ENCODE measurements at places on chromosomes 6 and 20.

- no peak for DNase-seq
Observed at GRCh38 chr6:16760516-16761470, at the start of gene ATXN1. ATXN1 (minus strand) TSS chr6:16761460.

GRCh38 chr6:162621246-162621645 is 106.3 kb downstream of the PRKN start:
- DNase-seq = no peak

GRCh38 chr20:4050203-4050980 is 35.0 kb upstream of the RNF24 start:
- DNase-seq = no peak

DNA sequence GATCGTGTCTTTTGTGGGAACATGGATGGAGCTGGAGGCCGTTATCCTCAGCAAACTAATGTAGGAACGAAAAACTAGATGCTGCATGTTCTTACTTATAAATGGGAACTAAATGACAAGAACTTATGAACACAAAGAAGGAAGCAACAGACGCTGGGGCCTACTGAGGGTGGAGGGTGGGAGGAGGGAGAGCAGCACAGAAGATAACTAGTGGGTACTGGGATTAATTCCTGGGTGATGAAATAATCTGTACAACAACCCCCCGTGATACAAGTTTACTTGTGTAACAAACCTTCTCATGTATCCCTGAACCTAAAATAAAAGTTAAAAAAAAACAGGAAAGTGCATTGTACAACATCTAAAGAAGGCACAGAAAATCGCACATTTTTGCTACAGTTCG is 59.0 kb upstream of the TMEM170B start:
- DNase-seq = no peak

GRCh38 chr6:140773276-140773675 is 1359.4 kb upstream of the GJE1 start:
- DNase-seq = no peak

- no peak for DNase-seq
Observed at GRCh38 chr6:13561624-13562267, 12.7 kb upstream of the SIRT5 start.

GRCh38 chr6:26197933-26198721 is 110.9 kb downstream of the HFE start:
- DNase-seq = no peak

DNA sequence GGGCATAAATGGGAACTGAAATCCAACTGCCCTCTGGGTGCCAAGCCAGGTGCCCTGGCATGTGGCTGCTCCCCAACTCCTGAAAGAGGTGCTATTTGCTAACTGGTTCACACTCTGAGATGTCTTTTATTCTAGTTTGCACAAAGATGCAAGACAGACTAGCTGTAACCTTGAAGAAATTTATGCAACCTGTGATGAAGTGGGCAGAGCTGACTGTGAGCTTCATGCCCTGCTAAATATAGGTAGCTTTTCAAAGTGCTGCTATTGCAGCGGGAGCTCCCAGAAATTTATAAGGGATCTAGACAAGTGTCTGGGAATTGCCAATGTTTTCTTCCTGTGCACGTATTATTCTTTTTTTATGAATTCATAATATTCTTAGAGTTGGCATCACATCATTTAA is 517.5 kb downstream of the RNF144B start:
- DNase-seq = no peak

- no peak for DNase-seq
Observed at GRCh38 chr6:112606656-112607435, 259.7 kb downstream of the RFPL4B start.

DNA sequence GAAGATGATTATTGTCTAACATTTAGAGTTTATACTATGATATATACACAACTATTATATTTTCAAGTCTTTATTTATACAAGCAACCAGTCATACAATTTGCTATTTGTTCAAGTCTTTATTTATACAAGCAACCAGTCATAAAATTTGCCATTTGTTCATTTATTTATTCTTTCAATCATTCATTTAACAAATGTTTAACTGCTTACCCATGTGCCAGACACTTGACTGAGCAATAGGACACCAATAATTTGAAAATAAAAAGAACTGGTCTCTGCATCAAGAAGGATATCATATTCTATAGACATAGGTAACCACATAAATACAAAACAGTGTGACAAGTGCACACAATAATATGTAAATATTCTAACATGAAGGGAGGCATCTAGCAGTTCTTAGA is 20.3 kb downstream of the GRIK2 start:
- no peak for DNase-seq

DNA sequence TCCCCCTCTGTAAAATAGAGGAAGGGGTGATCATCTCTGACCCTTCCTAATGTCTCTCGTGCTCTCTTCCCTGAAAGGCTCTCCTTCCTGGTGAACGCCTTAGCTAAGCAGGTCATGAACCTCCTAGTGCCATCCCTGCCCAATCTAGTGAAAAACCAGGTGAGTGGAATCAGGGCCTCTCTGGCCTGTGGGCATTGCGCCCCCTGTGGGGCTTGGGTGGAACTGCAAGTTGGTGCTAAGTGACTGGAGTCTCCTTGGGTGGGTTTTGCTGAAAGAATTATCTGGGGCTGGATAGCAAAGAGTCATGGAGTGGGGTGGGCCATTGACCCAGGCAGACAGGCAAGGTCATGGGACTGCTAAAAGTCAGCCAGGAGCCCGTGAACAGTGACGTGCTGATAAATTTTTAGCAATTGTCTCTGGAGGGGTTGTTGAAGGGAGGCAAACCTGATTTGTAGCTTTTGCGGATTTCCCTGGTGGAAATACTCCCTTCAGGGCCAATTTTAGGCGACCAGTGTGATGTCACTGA is 8.9 kb downstream of the BPIFB1 start:
- DNase-seq = peak; percentile 44

DNA sequence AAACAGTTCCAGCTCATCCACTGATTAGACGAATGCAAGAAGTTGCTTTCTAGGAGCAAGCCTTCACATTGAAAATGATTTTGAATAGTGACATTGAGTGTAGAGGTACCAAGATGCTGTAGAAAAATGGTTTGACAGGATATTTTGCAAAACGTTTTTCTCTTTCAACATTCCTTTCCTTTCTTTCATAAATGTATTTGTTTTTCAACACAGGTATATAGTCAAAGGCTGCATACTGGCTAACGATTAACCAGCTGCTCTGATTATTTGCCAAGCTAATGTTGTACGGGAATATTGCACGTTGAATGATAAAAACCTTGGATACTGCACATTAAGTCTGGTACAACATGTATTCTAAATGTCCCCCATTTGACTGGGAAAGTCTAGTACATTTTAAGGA is 78.8 kb upstream of the TENT5A start:
- no peak for DNase-seq

DNA sequence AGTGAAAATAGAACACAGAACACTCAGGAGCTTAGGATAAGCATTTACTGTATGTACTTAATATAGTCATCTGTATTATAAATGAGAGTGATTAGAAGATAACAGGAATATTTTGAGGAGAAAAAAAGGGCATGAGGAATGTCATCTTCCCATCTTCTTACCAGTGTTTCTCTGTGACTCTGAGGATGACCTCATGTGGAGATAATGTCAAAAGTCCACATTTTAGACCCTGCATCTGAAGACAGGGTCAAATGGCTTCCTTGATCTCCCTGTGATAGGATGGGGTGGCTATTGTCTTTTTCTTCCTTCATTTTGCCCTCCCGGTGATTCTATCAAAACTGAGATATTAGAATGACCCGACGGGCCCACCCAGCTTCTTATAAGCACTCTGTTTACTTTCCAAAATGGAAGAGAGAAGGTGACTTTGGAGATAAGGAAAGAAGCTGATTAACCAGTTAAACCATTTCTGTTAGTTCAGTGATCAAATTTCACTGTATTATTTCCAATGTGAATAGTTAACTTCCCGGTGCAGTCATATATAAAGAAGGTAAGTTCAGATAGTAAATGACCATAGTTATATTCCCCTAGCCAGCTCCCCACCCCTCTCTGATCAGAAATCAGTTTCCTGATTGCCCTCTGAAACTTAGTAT is 115.7 kb upstream of the SALL4 start:
- DNase-seq = no peak

- no peak for DNase-seq
Observed at GRCh38 chr6:124132256-124132655, 328.6 kb downstream of the NKAIN2 start.

- no peak for DNase-seq
Observed at GRCh38 chr6:106885679-106886078, 88.8 kb downstream of the CD24 start.

DNA sequence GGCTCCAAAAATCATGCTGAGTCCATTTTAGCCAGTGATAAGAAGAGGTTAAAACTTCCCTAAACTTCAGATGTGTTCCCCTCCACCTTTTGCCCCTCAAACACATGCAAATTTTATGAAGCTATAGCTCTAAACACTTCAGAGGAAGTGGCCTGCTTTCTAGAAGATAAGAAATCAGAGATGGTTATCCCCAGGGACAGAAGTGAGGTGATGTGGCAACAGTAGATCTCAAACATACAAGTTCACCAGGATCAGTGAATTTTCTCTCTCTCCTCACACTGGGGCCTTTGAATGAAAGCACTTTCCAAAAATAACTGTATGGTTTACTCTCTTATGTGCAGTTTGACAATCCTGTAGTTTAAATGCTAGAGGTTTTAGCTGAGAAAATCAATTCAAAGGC is 332.0 kb downstream of the BTBD9 start:
- no peak for DNase-seq

- no peak for DNase-seq
Observed at GRCh38 chr6:98469141-98469540, 365.2 kb upstream of the POU3F2 start.

DNA sequence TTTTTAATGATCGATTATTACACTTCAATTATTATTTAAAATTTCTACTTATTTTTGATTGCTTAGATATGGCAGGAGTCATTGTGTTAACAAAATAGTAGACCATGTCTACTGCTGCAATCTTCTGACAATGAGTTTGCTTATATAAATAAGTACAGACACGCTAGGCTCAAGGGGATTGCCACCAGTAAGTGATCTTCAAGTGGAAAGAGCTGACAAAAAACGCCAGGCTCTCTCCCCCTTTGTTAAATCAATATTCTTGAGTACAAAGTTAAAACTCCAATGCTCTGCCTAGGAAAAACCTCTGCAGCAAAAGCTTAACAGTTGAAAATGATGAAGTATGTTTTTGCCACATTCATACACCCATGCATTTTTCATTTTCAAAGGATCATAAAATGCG is 738.1 kb downstream of the HDGFL1 start:
- DNase-seq = no peak

DNA sequence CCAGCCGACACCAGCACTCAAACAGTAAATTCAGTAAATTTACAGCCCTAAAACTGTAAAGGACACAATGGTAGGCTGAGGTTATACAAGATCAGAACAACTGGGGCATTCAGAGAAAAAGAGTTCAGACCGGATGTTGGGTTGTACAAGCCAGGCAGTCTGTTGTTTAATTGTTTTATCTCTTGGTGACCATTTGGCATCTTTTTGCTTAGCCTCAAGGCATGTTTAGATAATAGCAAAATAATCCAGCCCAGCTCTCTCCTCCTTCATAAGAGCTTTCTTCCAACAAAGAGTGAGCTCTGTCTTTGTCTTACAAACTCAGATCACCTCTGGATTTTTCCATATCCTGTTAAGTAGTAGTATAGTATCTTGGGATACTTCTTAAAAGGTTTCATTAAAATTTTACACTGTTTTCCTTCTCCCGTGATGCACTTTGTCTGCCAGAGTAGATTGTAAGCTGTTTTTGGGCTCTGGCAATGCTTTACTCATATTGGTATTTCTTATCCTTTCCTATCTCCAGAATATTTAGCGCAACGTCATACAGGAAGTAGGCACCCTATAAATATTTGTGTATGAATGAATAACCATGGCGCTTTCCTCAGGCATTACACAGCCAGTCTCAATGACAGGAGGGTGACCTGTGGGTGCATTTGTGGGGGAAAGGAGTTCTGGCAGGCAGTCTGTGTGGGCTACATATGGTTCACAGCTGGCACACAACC is 35.6 kb upstream of the TRAM2 start:
- DNase-seq = no peak

DNA sequence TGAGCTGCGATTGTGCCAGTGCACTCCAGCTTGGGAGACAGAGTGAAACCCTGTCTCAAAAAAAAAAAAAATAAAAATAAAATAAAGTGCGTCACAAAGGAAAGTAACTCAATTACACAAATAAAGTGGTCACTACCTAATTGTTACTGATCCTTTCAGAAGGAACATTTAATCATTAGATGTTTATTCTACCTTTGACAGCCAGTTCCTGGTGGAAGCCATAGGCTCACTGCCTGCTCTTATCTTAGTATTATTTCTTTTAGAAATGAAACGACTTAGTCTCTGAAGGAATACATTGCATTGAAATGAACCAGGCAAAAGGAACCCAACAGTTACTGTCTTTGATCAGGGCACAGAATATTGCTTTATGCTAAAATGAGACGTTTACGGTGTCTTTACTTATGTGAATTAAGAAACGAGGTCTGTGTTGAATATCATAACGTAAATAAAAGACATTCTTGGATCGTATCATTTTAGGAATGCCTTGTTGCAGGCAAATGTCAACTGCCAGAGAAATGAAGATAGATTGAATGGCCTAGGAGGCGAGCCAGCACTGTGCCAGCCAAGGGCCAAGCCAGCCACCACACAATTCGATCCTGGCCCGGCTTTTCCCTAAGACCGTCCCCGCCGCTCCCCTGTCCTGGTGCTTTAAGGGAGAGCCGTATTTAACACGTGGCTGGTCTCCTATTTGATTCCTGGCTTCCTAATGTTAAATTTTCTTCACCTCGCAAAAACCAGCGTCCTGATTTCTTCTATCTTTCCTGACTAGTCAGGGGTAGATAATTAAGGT is 136.7 kb upstream of the GMDS start:
- DNase-seq = no peak

GRCh38 chr6:2871102-2871501 is 29.4 kb upstream of the SERPINB1 start:
- no peak for DNase-seq

- no peak for DNase-seq
Observed at GRCh38 chr6:21478883-21479539, 114.5 kb upstream of the SOX4 start.

DNA sequence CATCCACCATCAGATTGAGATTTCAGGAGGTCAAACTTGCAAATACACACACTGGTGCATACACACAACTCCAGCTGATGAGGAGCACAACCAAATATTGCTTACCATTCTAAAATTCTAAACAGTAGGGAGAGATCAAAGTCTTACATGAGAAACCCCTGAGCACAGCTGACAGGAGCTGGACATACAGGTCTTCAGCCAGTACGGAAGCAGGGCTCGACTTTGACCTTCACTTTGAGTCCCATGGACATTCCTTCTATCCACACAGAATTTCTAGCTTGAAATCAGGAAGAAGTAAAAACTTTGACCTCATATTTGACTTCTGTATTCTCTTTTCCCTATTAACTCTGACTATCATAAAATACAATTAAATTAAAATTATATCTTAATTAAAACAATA is 90.2 kb downstream of the PRKN start:
- DNase-seq = no peak

- DNase-seq = no peak
Observed at GRCh38 chr6:49606721-49607390, 29.8 kb downstream of the RHAG start.

DNA sequence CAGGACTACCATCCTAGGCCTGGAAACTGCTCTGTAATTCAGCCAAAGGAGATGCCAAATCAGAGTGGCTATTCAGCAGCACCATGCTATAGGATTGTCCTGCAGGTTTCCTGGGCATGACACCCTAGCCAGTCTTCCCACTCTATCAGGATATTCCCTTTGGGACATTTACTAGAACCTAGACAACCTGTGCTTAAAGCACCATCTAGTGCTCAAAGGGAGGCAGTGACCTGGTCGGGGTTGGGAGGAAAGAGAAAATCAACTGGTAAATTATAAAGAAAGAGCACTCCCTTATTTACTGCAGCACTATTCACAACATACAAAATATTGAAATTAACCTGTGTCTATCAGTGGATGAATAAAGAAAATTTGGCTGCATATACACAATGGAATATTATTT is 67.2 kb upstream of the SMLR1 start:
- no peak for DNase-seq

All from stimulated activated CD8-positive, alpha-beta memory T cell treated with anti-CD3 and anti-CD28 coated beads, Interleukin-12 subunit alpha, Interleukin-12 subunit beta, amount 100 ng/mL, for 1 hour (primary cell).